Activated T-cell treated with anti-CD3 and anti-CD28 coated beads for 24 hours (primary cell): ENCODE measurements at places on chromosomes 3 and 15.

DNA sequence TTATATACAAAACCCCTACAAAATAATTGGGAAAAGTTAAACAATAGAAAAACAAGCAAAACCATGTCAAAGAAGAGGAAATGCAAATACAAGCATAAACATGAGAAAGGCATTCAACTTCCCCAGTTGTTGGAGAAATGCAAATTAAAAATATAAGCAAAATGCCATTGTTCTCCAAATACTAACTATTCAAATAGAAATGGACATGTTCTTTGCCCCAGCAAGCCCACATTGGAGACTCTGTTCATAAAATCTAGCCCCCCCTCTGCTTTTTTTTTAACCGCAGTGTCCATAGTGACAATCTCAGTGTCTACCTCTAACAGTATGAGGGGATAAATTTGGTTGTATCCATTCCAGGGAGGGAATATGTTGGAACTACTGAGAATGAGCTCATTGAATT is 59.7 kb upstream of the LCTL start:
- no peak for DNase-seq

GRCh38 chr3:87997966-87998365 is 60.8 kb downstream of the CGGBP1 start:
- DNase-seq, result no peak

DNA sequence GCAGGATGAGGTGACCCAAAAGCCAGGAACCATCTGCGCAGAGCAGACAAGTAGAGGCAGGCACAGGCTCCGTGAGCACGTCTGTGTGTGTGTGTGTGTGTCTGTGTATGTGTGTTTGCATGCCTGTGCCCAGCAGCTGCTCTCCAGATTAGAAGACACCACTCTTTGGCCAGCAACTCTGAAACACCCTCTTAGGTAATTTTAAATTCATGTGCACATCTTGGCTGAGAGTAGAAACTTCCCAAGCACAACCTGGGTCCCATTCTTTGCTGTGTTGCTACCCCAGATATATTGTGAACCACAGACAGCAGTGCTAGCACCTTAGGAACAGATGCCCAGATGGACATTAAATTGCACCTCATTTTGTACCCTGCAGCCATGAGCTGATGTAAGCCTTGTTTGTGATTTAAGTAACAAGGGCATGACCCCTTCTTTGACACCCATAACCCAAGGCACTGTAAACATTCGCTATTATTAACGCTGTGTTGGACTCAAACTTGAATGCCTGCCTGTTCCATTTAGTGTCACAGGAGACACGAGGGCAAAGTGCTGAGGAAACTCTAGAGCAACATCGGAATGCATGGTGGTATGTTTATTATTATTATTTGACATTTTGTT is at the start of gene FILIP1L:
FILIP1L (minus strand) TSS at position 89 of the 618 bp plus-strand sequence.
- DNase-seq, result no peak

GRCh38 chr3:108391917-108392593 is 95.7 kb downstream of the HHLA2 start:
- no peak for DNase-seq

- no peak for DNase-seq
These were observed 302.2 kb downstream of the FOXP1 start for GRCh38 chr3:71281280-71281679.

GRCh38 chr3:142459096-142459495 is 11.3 kb upstream of the XRN1 start:
- no peak for DNase-seq

DNA sequence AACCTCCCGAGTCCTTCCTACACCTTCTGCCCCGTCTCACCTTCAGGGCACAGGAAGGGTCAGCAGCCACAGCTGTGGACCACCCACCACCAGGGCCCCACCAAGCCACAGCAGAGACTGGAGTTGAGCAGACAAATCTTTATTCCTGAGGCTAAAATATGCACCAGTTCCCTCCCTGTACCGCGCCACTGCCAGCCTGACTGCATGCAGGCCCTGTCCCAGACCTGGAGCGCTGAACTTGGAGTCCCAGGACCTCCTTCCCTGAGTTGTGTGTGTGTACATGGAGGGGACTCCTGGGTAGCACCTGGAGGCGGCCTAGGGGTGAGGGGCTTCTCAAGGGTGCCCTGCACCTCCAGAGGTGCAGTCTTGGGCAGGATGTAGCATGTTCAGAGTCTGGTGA is 4.0 kb upstream of the TMEM89 start:
- DNase-seq, result no peak

GRCh38 chr3:10294030-10294586 is 1.4 kb upstream of the GHRL start:
- no peak for DNase-seq

DNA sequence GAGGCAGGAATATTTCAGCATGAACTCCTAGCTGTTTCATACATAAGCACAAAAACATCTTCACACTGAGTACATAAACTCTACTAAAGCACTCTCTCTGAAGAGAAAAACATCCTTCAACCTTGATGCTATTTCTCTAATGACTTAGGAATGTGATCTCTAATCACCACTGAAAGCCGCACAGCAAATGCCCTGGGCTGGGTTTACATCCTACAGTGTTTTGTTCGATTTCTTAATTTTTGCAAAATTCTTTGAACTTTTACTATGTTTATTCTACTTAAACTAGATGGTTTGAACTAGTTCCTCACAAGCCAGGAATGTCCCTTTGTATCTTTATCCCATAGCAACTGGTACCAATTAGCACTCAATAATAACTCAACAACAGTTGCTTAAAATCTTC is 130.9 kb upstream of the ABI3BP start:
- no peak for DNase-seq

- no peak for DNase-seq
These were observed 28.2 kb upstream of the RSL24D1 start for GRCh38 chr15:55224892-55225291.

- DNase-seq, result no peak
These were observed 2.9 kb downstream of the PLXND1 start for GRCh38 chr3:129603561-129603942.

DNA sequence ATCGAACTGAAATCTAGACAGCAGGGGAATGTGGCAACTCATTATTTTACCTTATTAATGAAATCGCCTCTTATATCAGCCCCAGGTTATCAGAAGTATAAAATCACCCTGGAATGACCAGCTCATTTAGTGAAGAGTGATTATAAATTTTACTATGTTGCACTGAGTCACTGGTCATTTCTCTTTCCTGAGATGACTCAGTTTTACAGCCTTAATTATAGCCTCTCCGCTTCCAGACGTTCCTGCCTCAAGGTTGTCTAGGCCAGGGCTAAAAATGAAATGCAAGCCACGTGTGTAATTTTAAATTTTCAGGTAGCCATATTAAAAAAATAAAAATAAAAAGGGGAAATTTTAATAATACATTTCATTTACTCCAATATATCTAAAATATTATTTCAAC is 33.3 kb downstream of the DET1 start:
- DNase-seq, result no peak

- no peak for DNase-seq
These were observed 126.4 kb downstream of the P2RY1 start for GRCh38 chr3:152961323-152961722.

DNA sequence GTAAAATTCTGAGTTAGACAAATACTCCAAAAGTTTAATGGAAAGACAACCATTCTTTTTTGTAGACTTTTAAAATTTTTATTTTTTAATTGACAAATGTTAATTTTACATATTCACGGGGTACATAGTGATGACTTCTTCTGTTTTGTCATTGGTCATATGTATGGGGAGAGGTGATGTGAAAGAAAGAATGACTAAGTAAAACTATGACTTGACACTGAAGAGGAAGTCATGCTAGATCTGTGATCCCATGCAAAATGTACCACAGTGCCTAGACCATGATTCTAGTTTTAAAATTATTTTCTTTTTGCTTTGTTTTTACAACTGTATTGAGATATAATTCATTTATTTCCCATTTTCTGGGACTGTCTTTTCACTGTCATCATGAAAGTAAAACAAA is 281.6 kb downstream of the MBNL1 start:
- no peak for DNase-seq

DNA sequence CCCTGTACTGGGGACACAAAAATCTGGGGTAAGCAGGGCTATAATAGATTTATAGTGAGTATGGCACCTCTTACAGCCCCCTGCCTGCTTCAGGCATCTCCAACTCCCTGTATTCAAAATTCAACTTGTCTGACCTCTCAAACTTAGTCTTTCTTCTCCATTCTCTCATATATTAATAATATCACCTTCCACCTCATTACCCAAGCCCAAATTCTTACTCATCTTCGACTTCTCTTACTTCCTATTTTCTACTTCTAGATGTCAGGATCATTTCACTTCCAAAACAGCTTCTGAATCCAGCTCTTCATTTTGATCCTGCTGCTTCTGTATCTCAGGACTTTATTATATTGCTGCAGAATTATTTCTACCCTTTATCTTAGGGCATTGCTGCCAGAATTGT is 290.7 kb downstream of the CHST2 start:
- no peak for DNase-seq

- no peak for DNase-seq
These were observed 44.8 kb upstream of the CCDC174 start for GRCh38 chr3:14606669-14607339.

GRCh38 chr15:48974882-48975281 is 11.2 kb upstream of the SHC4 start:
- DNase-seq, result no peak

- no peak for DNase-seq
These were observed 460.8 kb downstream of the SOX2 start for GRCh38 chr3:182172534-182172933.

DNA sequence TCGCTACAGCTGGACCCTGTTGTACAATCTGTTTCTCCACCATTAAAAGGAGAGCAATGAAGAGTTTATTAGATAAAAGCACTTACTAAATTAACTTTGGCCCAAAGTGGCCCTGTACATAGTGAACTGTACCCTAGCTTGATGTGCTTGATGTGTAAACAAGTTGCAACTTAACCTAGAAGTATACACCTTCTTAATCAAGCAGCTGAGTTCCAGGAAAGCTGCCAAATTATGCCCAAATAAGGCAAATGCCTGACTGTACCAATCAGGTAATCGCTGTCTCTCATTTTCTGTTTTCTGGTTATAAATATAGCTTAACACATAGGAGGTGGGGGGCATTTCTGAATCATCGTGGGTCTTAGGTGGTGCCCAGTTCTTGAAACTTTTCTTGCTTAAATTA is 704.8 kb upstream of the CBLB start:
- no peak for DNase-seq

GRCh38 chr3:15989419-15989818 is 185.1 kb upstream of the GALNT15 start:
- DNase-seq, result no peak

DNA sequence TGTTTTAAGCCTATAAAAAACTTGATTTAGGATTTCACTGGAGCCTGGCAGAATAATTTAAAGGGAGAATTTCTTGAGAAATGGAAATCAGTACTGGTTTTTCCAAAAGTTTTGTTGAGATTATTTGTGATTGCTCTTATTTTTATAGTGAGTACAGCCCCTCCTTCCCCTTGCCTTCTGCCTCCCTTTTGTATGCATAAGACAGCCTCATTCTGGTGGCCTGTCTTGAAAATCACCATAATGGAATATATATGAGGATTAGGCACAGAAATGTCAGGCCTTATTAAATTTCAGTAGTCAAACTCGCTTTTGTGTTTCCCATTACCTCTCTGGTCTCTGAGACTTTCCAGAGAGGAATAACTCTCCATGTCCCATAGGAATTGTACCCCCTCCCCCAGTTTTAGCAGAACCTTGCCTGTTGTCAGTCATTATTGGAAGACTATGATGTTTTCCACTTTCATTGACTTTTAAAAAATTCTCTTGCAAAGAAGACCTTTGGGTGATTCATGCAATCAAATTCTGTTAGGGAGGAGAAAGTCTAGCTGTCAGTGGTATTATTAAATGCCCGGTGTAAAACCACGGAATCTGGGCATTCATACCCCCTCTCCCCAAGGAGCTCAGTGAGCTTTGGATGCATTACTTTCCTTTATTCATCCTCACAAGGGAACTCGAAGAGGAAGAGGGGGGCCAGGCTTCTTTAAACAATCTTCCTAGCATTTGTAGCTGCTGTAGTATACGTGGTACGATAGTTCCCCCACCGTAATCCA is 171.6 kb upstream of the TSC22D2 start:
- no peak for DNase-seq

GRCh38 chr3:64083575-64083974 is 60.3 kb upstream of the PSMD6 start:
- no peak for DNase-seq

DNA sequence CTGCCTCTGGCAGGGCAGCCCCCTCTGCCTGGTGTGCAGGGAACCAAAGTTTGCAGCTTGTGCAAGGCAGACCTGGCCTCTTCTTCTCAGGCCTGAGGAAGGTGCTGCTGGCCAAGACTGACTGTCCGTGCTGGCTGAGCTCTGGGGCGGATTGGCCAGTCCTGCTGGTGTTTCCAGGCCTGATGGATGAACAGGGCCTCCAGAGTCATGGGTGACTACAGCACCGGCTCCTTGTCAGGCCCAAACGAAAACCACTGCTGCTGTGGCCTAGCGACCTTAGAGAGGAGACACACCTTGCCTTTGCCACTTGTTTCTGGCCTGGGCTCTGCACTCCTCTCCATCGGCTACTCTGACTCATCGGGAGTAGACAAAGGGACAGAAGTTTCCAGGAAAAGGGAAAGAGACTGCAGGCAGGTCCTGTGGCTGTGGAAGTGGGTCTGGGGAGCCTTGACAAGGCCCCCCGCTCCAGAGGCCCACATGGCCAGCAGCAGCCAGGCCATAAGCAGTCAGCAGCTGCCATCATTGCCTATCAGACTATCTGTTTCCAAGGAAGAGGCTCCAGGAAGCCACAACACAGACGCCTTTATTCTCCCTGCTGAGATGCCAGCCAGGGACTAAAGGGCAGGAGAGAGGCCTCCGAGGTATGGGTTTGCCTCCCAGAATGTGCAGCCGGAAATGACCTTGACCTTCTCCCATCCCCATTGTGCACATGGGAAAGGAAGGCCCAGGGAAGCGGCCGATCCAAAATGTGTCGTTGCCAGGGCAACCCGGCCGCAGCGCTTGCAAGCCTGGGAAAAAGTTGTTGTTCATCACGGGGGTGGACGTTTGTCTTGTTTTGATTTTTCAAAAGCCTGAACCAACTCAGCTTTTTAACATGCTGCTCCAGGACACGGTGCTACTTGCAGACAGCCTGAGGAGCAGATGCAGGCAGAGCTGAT is 160.5 kb downstream of the CHSY1 start:
- no peak for DNase-seq

- DNase-seq, result no peak
These were observed 5.5 kb downstream of the FGF7 start for GRCh38 chr15:49428409-49429095.

DNA sequence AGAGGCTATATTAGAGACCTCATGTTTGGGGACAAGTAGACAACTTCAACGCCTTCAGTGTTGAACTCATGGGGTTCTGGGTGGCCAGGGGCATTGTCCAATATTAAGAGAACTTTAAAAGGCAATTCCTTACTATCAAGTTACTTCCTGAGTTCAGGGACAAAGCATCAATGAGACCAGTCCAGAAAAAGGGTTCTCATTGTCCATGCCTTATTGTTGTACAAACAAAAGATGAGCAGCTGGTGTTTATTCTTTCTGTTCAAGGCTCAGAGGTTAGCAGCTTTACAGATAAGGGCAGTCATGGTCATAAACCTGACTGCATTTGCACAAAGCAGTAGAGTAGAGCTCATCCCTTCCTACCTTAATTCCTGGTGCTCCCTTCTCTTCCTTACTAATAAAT is 18.5 kb upstream of the PDHB start:
- DNase-seq, result no peak
